ENCODE measurements at places on chromosomes 1 and 21. TPM values are rescaled to one million over a fixed set of nuclear protein-coding genes. Genes with fewer than 3 reads are reported as not detected.

Gene CD1D
- 3.0 TPM for total RNA-seq

Gene METTL18
- total RNA-seq = 7.4 TPM

Gene ATAD3C
- total RNA-seq = 0.09 TPM

Gene ST6GALNAC3
- total RNA-seq = 2.5 TPM

Gene SERPINC1
- not detected for total RNA-seq

Gene C1orf94
- not detected for total RNA-seq

All from smooth muscle cell of the umbilical artery (primary cell).